ENCODE measurements at places on chromosomes 2 and 18. TPM values are rescaled to one million over a fixed set of nuclear protein-coding genes. Genes with fewer than 3 reads are reported as not detected.
A peak's percentile ranks its signal among the peaks of the same experiment; 100 is the strongest.

- H3K4me3 ChIP-seq, result no peak overlapping the region
- no peak overlapping the region for H3K27ac ChIP-seq
- H3K36me3 ChIP-seq, result no peaks in the 10 kb centered on the region
- H3K27me3 ChIP-seq, result no peaks in the 10 kb centered on the region
- H3K4me1 ChIP-seq, result no peaks in the 10 kb centered on the region
Measured at GRCh38 chr2:235833971-235834620, 334.1 kb downstream of the GBX2 start.

GRCh38 chr2:110858135-110858725 is 125.9 kb downstream of the ACOXL start:
- H3K4me3 ChIP-seq, result peak overlapping the region; percentile 27
- H3K4me1 ChIP-seq, result peaks cover 45% of the 10 kb centered on the region
- H3K27ac ChIP-seq, result peak overlapping the region; percentile 73

DNA sequence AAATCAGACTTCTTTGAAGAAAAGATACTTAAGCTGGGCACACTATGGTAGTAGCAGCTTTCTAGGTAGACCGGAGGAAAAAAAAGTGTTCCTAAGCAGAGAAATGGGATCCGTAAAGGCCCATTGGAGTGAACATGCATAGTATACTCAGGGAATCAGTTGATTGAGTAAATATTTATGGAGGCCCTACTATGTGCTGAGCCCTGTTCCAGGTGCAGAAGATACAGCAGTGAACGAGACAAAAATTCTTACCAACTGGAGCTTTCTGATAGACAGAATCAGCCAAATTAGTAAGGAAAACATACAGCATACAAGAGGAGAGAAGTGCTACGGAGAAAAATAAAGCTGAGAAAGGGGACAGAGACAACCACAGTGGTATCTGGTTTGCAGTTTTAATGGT is 28.1 kb downstream of the CRIM1 start:
- H3K4me3 ChIP-seq, result no peak overlapping the region
- no peaks in the 10 kb centered on the region for H3K36me3 ChIP-seq
- H3K4me1 ChIP-seq, result no peaks in the 10 kb centered on the region
- no peaks in the 10 kb centered on the region for H3K27me3 ChIP-seq

- H3K4me3 ChIP-seq, result peak within 1 kb of the TSS; percentile 76
- H3K4me1 ChIP-seq, result peaks cover 9% of the 10 kb centered on the region
- no peaks in the 10 kb centered on the region for H3K36me3 ChIP-seq
- peak within 1 kb of the TSS; percentile 16 for H3K27ac ChIP-seq
- no peaks in the 10 kb centered on the region for H3K27me3 ChIP-seq
- DNase-seq, result peak; percentile 94
Measured at GRCh38 chr2:213284105-213285090, at the start of gene SPAG16. TSS of gene SPAG16 (plus strand) at chr2:213284464.

DNA sequence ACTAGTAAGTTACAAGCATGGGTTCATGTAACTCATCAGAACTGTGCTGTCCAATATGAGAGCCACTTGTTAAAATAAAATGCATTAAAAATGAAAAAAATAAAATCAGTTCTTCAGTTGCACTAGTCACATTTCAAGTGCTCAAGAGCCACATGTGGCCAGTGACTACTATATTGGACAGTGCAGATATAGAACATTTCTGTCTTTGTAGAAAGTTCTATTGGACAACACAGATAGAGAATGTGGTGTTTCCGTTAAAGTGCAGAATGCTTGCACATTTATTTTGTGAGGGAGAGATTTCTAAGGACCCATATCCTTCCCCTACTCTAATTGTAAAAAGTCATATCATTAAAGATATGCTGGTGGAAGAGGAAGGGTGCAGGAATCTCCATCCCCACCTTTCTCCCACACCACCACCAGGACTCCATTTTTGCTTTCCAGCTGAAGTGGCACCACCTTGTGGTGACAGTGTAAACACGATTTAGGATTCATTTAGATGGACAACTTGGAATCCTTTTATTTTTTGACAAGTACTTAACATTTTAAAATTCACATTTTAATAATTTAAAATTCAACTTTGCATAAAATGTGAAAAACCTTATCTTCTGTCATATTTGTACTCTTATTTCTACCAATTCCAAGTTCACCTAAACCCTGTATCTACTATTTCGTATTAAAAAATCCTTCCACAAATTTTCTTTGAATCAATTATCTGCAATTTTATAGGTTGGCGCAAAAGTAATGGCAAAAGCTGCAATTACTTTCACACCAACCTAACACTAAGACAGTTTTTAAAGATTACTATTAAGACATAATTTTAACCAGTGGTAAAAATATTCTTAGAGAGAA is 9.4 kb upstream of the CD302 start:
- no peak overlapping the region for H3K4me3 ChIP-seq
- peaks cover 25% of the 10 kb centered on the region for H3K36me3 ChIP-seq
- no peaks in the 10 kb centered on the region for H3K27me3 ChIP-seq
- no peak overlapping the region for H3K27ac ChIP-seq

- H3K4me1 ChIP-seq, result no peaks in the 10 kb centered on the region
- DNase-seq, result no peak
- no peaks in the 10 kb centered on the region for H3K27me3 ChIP-seq
- H3K4me3 ChIP-seq, result no peak overlapping the region
- no peaks in the 10 kb centered on the region for H3K36me3 ChIP-seq
Measured at GRCh38 chr18:24628326-24628725, 167.9 kb downstream of the HRH4 start.

- H3K4me1 ChIP-seq, result no peaks in the 10 kb centered on the region
- H3K4me3 ChIP-seq, result no peak overlapping the region
- H3K27ac ChIP-seq, result no peak overlapping the region
- H3K36me3 ChIP-seq, result peaks cover 7% of the 10 kb centered on the region
- H3K27me3 ChIP-seq, result no peaks in the 10 kb centered on the region
Measured at GRCh38 chr2:29209551-29209950, 94.3 kb downstream of the CLIP4 start.

- H3K4me1 ChIP-seq, result no peaks in the 10 kb centered on the region
- H3K4me3 ChIP-seq, result no peak overlapping the region
- no peak overlapping the region for H3K27ac ChIP-seq
- H3K27me3 ChIP-seq, result peaks cover 3% of the 10 kb centered on the region
- H3K36me3 ChIP-seq, result no peaks in the 10 kb centered on the region
- DNase-seq, result no peak
Measured at GRCh38 chr2:86648681-86649080, 25.0 kb upstream of the RNF103 start.

GRCh38 chr2:155944218-155944617 is 388.3 kb downstream of the NR4A2 start:
- no peak overlapping the region for H3K27ac ChIP-seq
- no peaks in the 10 kb centered on the region for H3K27me3 ChIP-seq
- no peak overlapping the region for H3K4me3 ChIP-seq
- no peak for DNase-seq
- no peaks in the 10 kb centered on the region for H3K36me3 ChIP-seq
- no peaks in the 10 kb centered on the region for H3K4me1 ChIP-seq

GRCh38 chr2:237132799-237133198 is 47.1 kb downstream of the COPS8 start:
- no peak overlapping the region for H3K4me3 ChIP-seq
- H3K4me1 ChIP-seq, result no peaks in the 10 kb centered on the region
- no peak for DNase-seq
- no peak overlapping the region for H3K27ac ChIP-seq
- H3K36me3 ChIP-seq, result no peaks in the 10 kb centered on the region
- H3K27me3 ChIP-seq, result no peaks in the 10 kb centered on the region

DNA sequence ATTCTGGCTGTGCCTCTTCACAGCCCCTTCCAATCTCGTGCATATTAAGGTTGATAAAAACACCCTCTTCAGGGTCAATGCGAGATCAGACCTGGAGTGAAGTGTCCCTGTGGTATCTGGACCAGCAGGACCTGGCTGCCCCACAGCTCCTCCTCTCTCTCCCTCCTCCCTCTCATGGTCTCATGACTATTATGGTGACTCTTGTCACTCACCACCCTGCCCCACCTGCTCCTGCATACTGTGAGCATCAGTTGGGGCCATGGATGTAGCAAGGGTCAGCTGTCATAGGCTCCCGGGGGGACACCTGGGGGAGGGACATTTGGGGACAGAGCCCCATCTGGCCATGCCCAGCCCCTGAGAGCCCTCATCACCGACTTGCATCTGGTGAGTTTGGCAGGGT is 50.2 kb downstream of the ODC1 start:
- DNase-seq, result no peak
- peaks cover 25% of the 10 kb centered on the region for H3K36me3 ChIP-seq
- no peak overlapping the region for H3K27ac ChIP-seq
- H3K4me1 ChIP-seq, result peaks cover 43% of the 10 kb centered on the region
- no peak overlapping the region for H3K4me3 ChIP-seq
- H3K27me3 ChIP-seq, result no peaks in the 10 kb centered on the region

DNA sequence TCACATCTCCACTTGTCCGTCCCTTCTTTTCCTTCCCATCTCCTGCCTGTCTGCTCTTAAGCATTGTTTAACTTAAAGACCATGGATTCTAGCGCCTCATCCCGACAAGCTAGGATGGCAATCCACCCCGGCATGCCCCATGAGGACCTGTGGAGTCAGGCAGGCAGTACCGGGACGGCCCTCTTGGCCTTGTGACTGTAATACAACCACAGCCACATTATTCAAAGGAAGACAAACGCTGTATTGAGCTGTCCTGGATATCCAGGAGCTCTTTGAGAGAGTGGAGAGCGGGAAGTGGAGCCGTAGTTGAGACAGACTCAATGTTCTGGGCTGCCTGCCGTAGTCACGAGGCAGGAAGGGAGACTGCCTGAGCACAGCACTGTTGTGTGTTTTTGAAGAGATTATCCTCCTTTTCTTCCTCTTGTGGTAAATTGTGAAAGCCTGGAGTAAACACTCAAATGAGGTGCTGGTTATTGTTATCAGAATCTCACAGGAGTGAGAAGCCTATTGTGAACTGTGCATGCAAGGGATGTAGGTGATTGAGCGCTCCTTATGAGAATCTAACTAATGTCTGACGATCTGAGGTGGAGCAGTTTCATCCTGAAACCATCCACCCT is 929.8 kb upstream of the CNTNAP5 start:
- no peak overlapping the region for H3K4me3 ChIP-seq
- H3K27ac ChIP-seq, result no peak overlapping the region
- H3K27me3 ChIP-seq, result no peaks in the 10 kb centered on the region
- H3K4me1 ChIP-seq, result no peaks in the 10 kb centered on the region

DNA sequence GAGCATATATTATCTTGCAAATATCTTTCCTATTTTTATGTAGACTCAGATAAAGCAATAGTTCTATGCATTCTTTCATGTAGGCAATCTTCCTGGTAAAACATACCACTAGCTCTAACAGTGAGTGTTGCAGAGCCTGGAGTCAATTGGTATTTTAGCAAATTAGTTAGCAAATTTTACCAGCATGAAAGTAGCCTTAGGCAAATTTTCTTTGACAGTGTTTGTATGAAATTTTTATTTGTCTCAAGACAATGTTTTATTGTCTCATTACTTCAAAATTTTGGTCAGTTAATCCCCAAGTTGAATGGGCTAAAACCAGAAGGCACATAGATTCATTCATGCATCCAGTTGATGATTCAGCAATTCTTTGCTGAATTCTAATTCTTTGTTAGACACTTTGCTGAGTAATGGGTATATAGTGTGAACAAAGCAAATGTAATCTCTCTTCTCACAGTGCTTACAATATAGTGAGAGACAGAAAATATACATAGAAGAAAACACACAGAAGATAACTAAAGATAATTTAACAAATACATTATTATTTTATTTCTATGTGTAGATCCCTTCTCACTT is 27.1 kb downstream of the SLC38A11 start:
- no peak overlapping the region for H3K27ac ChIP-seq
- no peak overlapping the region for H3K4me3 ChIP-seq
- no peaks in the 10 kb centered on the region for H3K36me3 ChIP-seq
- no peaks in the 10 kb centered on the region for H3K4me1 ChIP-seq

CABLES1 gene
- total RNA-seq, result not detected

ERICH2 gene
- total RNA-seq, result not detected

KATNAL2 gene
- total RNA-seq, result 2.0 TPM

TOGARAM2 gene
- total RNA-seq, result 2.3 TPM

GPC1 gene
- total RNA-seq, result 0.58 TPM

MROH2A gene
- not detected for total RNA-seq

IRS1 gene
- total RNA-seq, result 2.9 TPM

OSR1 gene
- total RNA-seq, result not detected

ATP6V1C2 gene
- not detected for total RNA-seq
